ENCODE measurements at places on chromosomes 12 and 14. TPM values are rescaled to one million over a fixed set of nuclear protein-coding genes. Genes with fewer than 3 reads are reported as not detected.

DNA sequence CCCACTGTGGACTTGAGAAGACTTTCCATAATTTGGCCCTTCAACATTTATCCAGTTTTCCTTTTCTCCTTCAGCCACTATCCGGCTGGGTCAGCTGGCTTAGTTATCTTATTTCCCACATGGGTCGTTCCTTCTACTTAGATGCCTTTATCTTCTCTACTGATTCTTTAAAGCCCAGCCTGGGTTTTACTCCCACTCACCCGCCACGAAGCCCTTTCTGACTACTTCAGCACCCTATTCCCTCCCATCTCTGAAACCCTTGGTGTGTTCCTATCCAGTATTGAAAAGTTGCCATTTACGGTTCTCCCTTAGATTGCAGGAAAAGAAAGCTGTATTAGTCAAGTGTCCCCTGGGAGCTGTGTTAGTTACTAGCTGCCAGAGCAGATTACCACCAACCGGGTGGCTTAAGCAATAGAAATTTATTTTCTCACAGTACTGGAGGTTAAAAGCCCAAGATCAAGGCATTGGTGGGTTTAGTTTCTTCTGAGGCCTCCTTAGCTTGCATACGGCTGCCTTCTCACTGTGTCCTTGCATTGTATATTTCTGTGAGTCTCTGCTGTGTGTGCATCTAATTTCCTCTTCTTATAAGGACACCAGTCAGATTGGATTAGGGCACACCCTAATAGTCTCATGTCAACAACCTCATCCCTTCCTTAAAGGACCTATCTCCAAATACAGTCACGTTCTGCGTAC lies 105.5 kb downstream of the GPATCH2L start:
- no peak for DNase-seq

GRCh38 chr12:62098132-62098531 lies 162.1 kb upstream of the USP15 start:
- DNase-seq: no peak

- no peak for DNase-seq
Measured at GRCh38 chr12:64036414-64036813, 185.7 kb downstream of the KICS2 start.

GRCh38 chr12:45336331-45336730 lies 120.4 kb downstream of the ANO6 start:
- no peak for DNase-seq

- no peak for DNase-seq
Measured at GRCh38 chr12:110627500-110628195, 13.7 kb downstream of the TCTN1 start.

- no peak for DNase-seq
Measured at GRCh38 chr12:122013791-122014590, 7.7 kb upstream of the BCL7A start.

DNA sequence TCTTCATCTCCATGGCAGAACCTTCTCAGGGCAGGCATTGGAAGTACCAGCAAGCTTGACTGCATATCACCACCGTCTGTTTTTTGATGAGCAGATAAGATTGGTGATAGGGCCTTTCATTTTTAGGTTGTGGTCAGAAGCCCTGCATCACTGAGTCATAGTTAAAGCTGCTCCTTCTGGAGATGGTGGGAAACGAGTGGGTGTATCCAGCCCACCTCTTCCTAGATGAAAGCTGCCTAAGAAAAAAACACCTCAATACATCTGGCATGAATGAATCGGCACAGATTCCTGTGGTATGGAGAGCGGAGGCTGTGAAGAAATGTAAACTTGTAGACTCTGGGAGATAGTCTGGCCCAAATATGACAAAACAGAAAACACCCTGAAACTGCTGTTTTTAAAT lies 248.7 kb upstream of the EGLN3 start:
- DNase-seq: no peak

DNA sequence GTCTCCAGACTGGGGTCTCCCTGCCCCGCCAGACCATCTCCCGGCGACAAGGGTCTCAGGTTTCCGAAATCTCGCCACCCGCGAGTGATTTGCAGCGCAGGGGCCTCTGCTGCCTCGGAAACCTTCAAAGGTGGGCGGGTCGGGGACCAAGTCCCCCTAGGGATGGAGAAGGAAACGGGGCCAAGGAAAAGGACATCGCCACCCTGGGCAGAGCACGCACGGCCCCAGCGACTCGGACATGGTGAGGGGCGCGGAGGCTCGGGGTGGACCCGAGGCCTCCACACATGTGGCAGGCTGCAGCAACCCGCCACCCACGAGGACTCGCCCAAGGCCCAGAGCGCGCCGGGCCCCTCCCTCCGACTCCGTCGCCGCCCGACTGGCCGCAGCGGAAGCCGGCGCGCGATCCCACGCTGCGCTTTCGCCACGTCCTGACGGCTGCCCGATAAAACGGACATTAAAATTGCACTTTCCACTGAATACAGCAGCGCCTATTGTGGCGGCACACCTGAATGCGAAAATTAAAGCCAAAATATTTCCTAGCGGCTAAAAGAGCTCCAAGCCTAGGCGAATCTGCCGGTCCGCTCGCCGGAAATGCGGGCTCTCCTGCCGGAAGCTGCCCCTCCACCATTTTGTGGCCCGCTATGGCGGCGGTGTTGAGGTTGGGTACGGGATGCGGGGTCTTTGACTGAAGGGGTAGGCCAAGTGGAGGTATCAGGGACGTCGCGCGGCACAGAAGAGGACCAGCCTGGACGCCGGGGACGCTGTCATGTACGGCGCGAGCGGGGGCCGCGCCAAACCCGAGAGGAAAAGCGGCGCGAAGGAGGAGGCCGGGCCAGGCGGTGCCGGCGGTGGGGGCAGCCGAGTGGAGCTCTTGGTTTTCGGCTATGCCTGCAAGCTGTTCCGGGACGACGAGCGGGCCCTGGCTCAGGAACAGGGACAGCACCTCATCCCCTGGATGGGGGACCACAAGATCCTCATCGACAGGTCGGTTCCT lies at the start of gene SFSWAP:
Gene SFSWAP, plus strand, starts transcription at position 627 of the 994 bp plus-strand sequence. Its CDS starts 140 bp downstream, at position 767.
- DNase-seq: peak; percentile 81

DNA sequence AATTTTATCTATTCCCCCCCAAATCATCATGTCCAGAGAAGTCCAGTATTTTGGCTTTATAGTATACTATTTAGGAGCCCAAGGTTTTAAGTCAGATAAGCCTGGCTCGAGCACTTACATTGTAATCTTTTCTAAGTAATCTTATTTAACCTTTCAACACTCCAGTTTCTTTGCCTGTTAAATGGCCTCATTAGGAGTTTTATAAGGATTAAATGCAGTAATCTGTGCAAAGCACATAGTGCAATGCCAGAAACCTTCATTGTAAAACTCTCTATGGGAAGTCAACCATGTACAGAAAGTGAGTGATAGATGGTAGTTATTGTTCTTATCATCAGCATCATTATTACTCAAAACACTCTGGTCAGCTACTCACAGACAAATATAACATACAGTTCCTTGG lies 1330.4 kb downstream of the SLC16A7 start:
- DNase-seq: no peak

- no peak for DNase-seq
Measured at GRCh38 chr14:106792543-106792942, 1266.2 kb downstream of the TMEM121 start.

DNA sequence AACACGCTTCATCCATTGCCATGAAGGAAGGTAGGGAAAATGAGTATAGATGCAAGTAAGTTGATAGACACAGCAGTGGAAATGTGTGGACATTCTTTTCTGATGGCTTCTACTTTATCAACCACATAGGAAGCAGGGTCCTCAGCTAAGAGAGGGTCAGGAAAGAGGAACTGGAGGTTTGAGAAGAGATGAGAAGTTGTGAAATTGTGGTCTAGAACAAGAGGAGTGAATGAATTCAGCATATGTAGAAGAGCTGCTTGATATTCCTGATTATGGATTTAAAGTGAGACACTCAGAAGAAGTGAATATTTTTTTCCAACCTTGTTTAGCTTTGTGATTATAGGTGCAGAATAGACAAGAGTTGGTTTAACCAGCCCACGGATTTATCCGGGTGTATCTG lies 128.5 kb downstream of the SLC15A5 start:
- DNase-seq: no peak

GRCh38 chr14:57999471-57999870 lies 133.6 kb upstream of the SLC35F4 start:
- no peak for DNase-seq

DNA sequence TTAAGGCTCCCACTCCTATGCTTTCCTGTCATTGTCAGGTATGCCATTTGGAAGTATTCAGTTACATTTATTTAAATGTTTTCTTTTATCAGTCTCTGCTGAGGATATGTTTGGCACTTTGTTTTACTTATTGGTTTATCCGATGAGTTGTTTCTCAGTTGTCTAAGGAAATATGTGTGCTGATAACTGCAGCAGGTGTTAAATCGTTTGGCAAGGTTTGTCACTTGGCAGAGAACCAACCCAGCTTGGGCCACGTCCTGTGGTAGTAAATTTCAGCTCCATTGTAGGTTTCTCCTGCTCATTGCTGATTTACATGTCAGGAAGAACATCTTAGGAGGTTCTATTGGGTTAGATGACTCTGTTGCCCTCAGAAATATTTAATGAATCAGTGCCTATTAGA lies 22.0 kb upstream of the MGST1 start:
- DNase-seq: no peak

GRCh38 chr14:21070083-21070609 lies at the start of gene ARHGEF40:
Gene ARHGEF40, plus strand, starts transcription at chr14:21070304. Its CDS starts 93 bp downstream, at chr14:21070397.
- DNase-seq: no peak

DNA sequence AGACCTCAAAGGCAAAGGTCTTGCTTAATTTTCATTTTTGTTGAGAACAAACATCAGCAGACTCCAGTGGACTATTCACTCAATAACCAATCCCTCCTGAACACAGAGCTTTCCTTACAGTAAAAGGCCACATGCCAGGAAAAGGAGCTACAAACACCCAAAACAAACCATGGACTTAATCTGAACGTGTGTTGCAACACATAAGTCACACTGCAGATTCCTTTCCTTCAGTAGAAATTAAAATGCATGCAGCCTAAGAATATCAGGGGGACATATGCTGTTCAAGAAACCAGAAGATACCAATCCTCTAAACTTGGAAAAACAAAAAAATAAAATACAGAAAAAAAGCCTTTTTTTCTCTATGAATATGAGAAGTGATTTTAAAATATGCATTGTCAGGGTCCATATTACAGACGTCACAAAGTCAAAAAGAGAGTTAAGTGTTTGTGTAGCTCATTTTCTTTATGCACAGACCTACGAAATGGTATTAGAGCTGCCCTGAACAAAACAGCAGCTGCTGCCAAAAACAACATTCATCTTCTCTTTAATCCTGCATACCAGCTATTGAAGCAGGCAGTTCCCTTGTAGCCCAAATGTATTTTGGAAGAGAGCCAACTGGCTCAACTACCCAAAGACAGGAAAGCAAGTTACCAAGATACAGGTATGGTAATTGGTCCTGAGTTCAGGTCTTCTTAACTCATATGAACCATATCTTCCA lies 26.2 kb downstream of the KITLG start:
- DNase-seq: no peak

The CS gene
- total RNA-seq: 106 TPM

The PDE3A gene
- 0.81 TPM for total RNA-seq

The TCL1B gene
- total RNA-seq: not detected

The RERG gene
- total RNA-seq: under 0.01 TPM

The CLEC12A gene
- total RNA-seq: 1.6 TPM

The DYRK2 gene
- total RNA-seq: 20.7 TPM

The IFNG-AS1 gene
- 0.27 TPM for total RNA-seq
